Adipocyte (in vitro differentiated cells): ENCODE measurements at places on chromosomes 4 and X.

GRCh38 chrX:100643956-100644860, at the start of gene SRPX2:
Gene SRPX2, plus strand, starts transcription at chrX:100644199. Its CDS starts 2,124 bp downstream, at chrX:100646323.
- DNase-seq = peak; percentile 83

- no peak for DNase-seq
These were observed 22.5 kb downstream of the MMGT1 start for GRCh38 chrX:135951291-135951690.

DNA sequence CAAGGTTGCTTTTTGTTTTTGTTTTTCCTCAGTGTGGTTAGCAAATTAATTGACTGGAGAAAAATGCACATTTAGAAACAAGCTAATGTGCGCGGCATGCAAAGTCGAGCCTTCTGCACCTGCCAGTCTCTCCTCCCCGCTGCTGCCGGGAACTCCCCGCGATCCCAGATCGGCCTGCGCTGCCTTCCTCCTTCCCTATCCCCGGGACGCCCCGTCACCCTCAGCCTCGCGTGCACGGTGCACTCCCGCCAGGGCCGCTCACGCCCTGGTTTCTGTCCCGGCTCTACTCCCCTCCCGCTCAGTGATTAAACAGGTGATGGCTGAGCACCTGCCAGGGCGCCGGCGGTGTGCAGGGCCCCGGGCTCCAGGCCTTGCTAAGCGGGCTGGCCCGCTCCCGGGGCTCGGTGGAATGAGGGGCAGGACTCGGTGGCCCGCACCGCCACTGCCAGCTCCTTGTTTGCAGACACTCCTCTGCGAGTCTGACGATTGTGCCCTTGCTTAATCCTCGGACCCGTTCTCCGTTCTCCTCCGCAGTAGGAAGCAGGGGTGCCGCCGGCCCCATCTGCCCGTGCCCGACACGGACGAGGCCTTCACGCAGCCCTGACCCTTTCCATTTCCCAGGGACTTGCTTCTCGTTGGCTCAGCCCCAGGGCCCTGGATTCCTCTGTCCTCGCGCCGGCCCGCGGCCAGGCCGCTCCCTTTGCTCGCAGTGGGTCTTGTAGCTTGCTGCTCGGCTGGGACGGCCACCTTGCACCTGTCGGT, 143.4 kb downstream of the TRIML1 start:
- no peak for DNase-seq

- DNase-seq = peak; percentile 75
These were observed 93.9 kb downstream of the NXF2B start for GRCh38 chrX:102345916-102346315.

GRCh38 chr4:164949448-164950143, 27.9 kb downstream of the TRIM61 start:
- DNase-seq = peak; percentile 1

- DNase-seq = peak; percentile 62
These were observed 14.1 kb downstream of the RPS6KA3 start for GRCh38 chrX:20252381-20253231.

GRCh38 chr4:1812720-1813119, 19.6 kb downstream of the FGFR3 start:
- DNase-seq = no peak

DNA sequence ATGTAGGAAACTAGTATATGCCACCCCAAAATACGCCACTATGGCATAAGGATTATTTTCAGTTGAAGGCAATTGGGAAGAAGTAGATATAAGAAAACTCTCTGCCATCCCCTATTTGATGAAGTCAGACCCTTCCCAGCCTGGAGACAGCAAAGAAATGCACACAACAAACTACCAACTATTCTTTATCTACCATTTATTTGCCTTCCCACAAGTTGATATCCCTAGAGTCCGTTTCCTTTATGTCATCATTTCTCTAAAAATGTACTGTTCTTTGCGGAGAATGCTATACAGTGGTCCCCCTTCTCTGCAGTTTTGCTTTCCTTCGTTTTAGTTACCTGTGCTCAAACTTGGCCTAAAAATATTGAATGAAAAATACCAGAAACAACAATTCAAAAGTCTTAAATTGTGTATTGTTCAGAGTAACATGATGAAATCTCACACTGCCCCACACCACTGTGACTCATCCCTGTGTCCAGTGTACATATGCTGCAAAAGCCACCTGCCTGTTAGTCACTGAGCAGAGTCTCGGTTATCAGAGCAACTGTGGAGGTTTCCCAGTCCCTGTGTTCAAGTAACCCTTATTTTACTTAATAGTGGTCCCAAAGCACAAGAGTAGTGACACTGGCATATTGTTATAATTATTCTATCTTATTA, 152.3 kb downstream of the WDFY3 start:
- peak; percentile 85 for DNase-seq

DNA sequence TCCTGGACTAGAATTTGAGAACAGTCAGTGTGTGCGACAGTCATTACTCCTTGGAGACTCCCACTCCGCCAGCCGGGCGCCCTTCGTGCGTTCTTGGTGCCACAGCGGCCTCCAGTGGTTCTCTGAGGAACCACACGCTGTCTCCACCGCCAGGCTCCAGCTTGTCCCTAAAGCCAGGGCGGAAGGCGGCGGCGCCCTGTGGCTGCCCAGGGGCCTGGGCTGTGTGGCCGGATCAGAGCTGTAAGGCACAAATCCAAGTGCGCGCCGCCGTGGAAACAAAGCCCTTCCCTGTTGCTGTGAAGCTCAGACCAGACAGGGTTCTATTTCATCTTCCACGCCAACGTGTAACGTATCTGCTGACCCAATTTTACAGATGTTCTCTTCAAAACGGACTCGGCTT, 34.2 kb downstream of the IDS start:
- DNase-seq = peak; percentile 81
